GM03348 (cell line): ENCODE measurements at places on chromosomes 6 and 20.

DNA sequence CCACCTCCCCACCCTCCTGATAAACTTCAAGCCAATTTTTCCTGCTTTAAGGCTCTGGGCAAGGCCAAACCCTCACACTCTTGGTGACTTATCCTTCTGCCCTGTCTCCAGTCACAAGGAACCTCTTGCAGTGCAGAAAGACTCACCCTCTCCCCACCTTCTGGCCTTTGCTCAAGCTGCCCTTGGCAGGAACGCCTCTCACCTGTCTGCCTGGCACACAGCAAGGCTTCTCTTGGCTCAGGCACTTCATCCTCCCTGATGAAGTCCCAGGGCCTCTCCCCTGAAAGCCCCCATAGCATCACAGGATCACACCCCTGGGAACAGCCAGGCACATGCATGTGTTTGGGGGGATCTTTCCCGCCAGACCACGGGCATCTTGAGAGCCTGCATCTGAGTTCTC is 68.8 kb upstream of the NNAT start:
- no peak for DNase-seq

DNA sequence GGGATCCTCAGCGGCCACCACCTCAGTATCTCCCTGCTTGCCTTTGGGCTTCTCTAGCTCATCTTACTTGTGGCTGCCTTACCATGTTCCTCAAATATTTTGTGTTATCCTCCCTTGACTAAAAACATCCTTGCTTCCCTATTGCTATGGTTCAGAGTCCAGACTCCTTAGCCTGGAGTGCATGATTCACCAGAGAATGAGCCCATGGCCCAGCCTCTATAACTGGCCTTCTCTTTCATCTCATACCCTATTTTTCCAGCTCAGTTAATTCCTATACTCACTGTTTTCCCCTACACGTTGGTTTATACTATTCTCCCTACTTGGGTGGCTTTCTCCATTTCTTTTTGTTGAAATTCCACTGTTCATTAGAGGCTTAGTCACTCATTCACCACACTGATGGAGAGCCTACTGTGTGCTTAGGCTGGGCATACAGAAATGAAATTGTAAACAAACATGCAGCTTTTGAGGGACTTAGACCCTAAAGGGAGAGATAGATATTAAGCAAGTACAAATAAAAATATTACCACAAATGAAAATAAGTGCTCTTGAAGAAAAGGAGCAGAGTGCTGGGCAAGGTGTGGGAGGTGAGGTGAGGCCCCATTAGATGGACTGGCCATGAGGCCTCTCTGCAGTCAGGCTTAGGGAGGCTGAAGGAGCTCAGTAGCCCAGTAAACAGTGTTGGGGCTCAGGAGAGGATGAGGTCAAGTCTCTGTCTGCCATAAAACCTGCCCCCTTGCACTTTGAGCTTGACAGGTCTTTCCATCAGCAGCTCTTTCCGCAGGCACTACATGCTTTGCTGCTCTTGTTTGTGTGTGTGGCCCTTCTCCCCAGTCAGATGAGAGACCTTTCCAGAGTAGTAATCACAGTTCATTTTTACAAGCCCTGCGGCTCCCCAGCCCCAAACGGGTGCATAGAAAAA is 109.3 kb downstream of the TCP11 start:
- DNase-seq: no peak

GRCh38 chr6:81759782-81760181 is 7.3 kb upstream of the TENT5A start:
- no peak for DNase-seq

GRCh38 chr6:39653612-39654011 is 71.6 kb downstream of the KIF6 start:
- DNase-seq: no peak

- DNase-seq: no peak
Observed at GRCh38 chr6:157726892-157727628, 96.0 kb upstream of the SNX9 start.

DNA sequence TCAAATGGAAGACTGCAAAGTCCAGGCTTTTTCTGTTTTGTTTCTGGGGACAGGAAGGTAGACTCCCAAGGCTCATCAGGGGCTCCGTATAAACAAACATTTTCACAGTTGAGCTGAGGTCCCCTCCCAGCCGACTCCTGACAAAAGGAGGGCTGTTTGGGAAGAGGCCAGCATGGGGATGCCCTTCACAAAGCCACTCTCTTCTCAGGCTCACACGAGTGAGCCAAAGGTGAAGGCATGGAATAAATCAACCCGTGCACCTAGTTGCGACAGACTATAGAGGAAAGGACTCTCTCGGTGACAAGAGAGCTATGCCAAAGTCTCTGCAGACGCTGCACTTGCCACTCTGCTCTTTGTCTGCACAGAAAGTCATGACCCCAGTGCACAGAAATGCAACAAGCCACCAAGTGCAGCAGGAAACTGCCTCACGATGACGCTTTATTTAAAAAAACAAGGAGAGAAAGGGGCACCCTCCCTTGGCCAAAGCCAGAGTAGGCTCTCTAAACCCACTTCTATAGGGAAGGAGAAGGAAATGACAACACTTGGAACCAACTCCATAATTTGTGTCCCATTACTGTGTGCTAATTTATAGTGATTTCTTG is 21.0 kb downstream of the JAG1 start:
- DNase-seq: no peak
